Large intestine (tissue), 12 donors: ENCODE measurements at places on chromosomes 7 and 10. TPM values are rescaled to one million over a fixed set of nuclear protein-coding genes. Genes with fewer than 3 reads are reported as not detected.

GRCh38 chr10:59901470-59901869, 4.9 kb downstream of the CCDC6 start:
- peak; percentile 85 for DNase-seq

- DNase-seq: peak; percentile 7
Measured at GRCh38 chr7:98870121-98870651, 372 bp upstream of the TMEM130 start.

DNA sequence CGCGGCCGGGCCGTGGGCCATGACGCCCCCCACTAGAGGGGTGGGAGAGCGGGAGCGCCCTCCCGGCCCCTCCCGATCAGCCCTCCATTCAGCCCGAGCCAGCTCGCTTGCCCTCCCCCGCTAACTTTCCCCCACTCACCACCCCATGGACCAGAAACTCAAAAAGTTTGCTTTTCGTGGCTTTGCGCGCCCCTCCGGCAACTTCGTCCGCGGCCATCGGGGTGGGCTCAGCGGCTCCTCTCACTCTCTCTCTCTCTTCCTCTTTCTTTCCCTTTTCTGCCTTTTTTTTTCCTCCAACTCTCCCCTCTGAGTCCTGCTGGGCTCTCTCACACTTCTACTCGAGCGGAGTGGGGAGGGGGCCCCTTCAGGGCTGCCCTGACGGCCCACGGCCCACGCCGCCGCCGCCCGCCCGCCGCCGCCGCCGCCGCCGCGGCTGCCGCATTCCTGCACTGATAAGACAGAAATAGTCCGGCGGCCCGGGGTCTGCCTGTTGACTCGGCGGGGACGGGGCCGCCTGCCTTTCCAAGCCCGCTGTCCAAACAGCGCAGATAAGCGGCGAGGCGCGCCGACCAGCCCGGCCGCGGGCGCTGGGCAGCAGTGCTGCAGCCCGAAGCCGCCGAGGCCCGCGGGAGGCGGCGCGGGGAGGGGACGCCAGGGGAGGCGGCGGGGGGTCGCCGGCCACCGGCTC, at the start of gene SMARCD3:
SMARCD3 (minus strand) TSS at position 349 of the 688 bp plus-strand sequence; CDS start at position 217, 132 bp downstream.
- DNase-seq: no peak

DNA sequence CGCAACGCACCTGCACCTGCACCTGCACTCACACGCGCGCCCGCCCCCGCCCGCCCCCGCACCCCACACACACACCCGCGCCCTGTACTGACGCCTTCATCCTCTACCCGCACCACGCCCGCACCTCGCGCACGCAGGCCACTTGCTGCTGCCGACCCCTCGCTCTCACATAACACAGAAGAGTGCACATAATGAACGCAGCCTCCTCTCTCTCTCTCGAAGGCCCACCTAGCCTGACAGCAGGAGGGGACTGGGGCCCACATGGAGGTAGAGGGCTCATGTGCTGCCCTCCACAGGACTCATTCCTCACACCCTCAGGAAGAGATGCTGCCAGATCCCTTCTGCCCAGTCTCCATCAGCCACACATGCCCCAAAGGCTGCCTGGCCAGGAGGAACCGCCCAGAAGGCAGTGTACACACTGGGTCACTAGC, 432 bp upstream of the CAMK2B start:
- no peak for DNase-seq

- no peak for DNase-seq
Measured at GRCh38 chr10:116215651-116216050, 57.4 kb downstream of the GFRA1 start.

DNA sequence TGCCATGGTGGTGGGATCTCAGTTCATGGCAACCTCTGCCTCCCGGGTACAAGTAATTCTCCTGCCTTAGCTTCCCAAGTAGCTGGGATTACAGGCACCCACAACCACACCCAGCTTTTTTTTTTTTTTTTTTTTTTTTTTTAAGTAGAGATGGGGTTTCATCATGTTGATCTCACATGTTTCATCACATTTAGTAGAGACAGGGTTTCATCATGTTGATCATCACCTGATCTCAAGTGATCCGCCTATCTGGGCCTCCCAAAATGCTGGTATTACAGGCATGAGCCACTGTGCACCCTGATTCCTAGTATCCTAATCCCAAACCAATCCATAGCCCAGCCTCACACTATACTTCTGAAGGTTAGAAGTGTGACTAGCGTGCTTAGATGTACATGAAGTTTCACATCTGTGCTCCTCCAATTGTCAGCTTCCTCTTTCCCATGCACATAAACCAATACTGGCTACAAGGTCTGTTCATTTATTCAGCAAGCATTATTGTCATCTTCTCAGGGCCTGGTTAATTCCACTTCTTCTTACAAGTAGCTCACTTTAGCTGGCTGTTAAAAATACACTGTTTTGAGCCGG, 6.8 kb upstream of the NAT16 start:
- no peak for DNase-seq

DNA sequence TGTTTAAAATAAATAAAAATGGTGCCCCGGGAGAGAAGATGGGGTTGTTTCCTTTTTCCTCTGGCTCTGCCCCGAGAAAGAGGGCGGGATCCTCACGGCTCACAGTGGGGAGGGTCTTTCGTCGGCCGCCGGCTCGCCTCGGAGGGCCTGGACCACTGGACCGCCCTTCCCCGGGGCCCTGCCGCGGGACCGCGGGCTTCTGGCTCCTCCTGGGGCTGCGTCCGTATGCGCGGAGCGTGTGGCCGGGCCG, 3.5 kb upstream of the IGF2BP3 start:
- DNase-seq: no peak

GRCh38 chr7:121752706-121753105, 120.3 kb upstream of the PTPRZ1 start:
- no peak for DNase-seq

DNA sequence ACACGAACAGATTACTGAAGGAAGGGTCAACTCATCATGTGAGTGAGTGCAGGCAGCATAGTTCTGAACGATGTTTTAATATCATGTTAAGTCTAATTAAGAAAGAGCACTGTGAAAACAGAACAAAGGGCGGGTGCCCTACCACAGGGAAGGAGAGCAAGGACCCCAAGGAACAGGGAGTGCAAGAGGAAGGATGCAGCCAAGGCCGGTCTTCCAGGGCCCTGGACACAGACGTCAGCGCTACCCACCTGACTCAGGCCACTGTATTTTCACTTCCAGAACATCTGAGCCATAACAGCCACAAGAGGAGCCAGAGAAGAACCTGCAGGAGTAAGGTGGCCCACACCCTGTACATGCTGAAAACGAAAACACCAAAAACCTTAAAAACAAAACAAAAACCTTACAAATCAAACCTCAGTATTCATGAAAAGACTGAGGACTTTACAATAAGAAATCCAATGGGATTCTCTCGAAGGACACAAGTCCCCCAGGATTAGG, 506.1 kb upstream of the AKR1E2 start:
- no peak for DNase-seq

DNA sequence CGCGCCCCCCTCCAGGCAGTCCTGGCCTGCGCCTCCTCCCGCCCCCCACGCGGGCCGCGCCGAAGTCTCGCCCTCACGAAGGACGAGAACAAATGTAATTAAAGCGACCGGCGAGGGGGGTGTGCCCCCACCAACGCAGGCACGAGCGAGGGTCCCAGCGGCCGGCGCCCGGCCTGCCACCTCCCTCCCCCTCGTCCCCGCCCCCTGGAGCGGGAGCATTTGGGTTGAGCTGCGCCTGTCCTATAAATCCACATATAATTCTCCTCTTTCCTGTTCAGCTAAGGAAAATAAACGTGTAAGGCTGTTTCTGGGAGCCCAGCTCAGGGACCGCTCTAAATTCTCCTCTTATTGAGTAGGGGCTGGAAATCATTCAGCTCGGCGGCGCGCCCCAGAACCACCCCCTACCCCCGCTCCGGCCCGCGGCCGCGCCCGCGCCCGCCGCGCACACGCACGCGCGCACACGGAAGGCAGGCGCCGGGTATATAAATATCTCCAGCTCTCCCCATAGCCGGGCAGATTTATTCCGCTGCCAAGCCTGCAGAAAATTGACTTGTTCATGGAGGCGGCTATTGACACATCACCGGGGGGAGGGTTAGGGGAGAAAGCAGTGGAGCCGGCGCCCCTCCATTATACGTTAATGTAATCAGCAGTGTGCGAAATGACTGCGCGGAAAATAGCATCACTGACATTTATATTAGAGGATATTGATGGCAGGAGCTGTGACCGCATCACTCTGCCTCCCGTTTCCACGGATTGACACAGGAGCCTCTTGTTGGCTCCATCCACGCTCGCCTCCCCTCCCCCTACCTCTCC, 61.6 kb upstream of the BTRC start:
- peak; percentile 32 for DNase-seq

GRCh38 chr10:58275908-58276307, 6.9 kb downstream of the CISD1 start:
- peak; percentile 37 for DNase-seq

DNA sequence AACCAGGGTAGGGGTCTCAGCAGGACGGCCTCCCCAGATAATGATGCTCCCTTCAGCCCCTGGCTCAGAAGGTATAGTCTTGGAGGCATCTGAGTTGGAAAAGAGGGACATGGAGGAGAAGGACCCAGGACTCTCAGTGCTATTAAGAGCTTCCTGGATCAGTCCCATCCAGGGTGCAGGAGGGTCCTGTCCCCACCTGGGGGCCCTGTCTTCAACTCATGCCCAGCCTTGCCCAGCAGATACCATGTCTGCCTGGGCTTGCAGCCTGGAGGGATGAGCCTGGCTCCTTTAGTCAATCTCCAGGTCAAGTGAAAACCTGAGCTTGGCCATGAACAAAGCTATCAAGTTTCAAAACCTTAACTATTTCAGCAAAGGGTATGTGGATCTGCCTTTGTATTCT, 67.6 kb downstream of the PRTFDC1 start:
- no peak for DNase-seq

DNA sequence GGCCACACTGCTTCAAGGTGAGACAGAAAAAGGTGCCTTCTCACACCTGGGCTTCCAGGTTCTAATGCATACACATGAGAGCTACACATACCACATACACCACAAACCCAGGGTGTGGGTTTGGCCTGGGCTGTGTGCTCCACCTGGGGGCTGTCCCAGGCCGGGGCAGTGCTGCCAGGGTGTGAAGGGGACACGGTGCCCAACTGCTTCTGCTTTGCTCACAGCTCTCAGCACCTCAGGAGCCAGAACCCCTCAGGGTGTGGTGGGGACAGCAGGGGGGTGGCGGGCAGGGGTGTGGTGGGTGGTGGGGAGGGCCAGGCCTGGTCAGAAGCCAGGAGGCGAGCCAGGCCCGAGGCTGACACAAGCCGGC, 51.1 kb downstream of the TMEM209 start:
- DNase-seq: no peak

GRCh38 chr7:63900394-63901203, 98.0 kb upstream of the ZNF722 start:
- peak; percentile 34 for DNase-seq

DNA sequence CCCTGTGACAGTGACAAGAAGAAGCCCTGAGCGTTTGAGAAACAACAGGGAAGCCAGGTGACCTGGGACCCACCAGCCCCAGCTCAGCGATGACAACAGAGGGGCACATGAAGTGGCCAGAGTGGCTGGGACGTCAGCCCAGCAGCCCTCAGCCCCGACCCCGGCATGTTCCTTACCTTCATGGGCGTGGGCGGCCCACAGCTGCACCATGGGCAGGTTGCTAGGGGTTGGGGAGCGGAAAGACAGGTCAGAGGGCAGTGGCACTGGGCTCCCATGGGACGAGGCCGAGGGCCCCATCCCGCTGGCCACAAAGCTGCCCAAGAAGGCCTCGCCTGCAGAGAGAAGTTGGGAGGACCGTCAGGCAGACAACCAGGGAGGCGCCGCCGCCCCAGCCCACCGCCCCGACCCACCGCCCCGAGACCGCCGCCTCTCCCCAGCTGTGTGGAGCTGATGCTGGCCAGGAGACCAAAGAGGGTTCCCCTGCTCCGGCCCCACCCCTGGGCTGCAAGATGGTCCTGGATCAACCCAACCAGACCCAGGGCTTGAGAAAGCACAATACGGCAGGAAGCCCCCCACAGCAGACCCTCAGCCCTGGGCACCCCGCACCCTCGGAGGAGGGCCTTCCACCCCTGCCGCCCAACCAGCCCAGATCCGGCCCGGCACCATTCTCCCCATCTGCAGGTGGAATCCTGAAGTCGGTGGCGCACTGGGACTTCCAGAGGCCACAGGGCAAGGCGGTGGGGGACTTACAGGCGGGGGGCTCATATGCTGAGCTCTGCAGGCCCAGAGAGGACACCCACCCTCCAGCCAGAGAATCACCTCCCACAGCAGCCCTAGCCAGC, 29.1 kb downstream of the TNRC18 start:
- no peak for DNase-seq

DNA sequence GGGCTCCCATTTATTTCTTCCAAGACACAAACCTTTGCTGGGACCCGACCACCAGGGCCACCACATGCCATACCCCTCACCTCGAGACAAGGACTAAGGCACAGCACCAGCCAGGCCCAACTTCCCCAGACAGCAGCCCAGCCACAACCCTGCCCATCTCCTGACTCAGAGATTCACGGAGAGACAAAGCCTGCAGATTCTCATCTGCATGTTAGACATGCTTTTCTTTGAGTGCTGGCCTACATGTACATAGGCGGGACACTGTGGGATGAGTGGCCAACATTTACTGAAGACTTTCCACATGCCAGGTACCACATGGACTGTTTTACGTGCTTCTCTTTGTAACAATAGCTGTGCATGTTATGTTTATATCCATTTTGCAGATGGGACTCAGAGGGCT, 221.3 kb upstream of the ZMIZ1 start:
- no peak for DNase-seq

- DNase-seq: no peak
Measured at GRCh38 chr7:128157906-128158305, 83.2 kb upstream of the LEP start.

- no peak for DNase-seq
Measured at GRCh38 chr7:136056651-136057231, 79.6 kb upstream of the MTPN start.

DNA sequence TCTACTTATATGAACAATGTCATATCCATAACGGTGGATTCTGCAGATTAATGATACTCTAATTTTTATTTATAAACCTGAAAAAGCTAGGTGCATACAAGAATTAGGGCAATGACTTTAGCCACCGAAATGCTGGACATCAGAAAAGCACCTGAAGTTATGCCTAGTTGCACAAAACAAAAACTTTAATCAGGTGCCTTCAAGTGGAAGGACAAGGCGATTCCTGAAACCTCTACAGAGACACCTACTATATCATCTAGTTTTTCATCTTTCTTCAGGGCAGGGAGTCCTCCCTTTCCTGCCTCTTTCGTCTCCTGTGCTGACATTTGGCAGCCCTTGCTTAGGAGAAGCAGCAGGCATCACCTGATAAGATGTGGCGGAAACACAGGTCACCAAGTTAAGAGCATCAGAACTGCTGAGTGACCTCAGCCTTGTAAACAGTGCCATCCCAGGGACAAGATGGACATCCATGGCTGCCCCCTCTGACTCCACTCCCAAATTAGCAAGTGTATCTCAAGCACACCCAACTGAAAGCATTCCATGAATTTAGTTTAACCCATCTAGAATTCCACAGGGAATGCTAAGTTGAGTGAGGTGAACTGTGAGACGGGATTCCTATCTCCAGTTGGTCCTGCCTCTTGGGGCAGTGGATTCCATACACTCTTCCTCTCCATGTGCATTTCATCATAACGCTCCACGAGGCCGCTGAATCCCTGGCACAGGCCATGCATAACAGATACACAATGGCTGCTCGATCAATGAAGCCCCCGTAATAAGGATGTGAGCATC, 5.8 kb downstream of the ITPRIP start:
- DNase-seq: no peak

The PKD1L1 gene
- polyA plus RNA-seq: 1.0 TPM

The FBXO24 gene
- 0.88 TPM for polyA plus RNA-seq

The SHTN1 gene
- 37.2 TPM for polyA plus RNA-seq

The SGMS1 gene
- polyA plus RNA-seq: 22.8 TPM

The HOXA10 gene
- 0.12 TPM for polyA plus RNA-seq

The LIPM gene
- polyA plus RNA-seq: 0.04 TPM

The GPR15LG gene
- 1.4 TPM for polyA plus RNA-seq

The CYP3A5 gene
- polyA plus RNA-seq: 139 TPM

The GNG11 gene
- 16.4 TPM for polyA plus RNA-seq
